ENCODE measurements at places on chromosomes 16 and 17.

- DNase-seq = peak; percentile 79
Measured at GRCh38 chr16:52191531-52192134, 355.3 kb downstream of the TOX3 start.

- DNase-seq = no peak
Measured at GRCh38 chr17:4777969-4778760, 6.5 kb downstream of the TM4SF5 start.

DNA sequence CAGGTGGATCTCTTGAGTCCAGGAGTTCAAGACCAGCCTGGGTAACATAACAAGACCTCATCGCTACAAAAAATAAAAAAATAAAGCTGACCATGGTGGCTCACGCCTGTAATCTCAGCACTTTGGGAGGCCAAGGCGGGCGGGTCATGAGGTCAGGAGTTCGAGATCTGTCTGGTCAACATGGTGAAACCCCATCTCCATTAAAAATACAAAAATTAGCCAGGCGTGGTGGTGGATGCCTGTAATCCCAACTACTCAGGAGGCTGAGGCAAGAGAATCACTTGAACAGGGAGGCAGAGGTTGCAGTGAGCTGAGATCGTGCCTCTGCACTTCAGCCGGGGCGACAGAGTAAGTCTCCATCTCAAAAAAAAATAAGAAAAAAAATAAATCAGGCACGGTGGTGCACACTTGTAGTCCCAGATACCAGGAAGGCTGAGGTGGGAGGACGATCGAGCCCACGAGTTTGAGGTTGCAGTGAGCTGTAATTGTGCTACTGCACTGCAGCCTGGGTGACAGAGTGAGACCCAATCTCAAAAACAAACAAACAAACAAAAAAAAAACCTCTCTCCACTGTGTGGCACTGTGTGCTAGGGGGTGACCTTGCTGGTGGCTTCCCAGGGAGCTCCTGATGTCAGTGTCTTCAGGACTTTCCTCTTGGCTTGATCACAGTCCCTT lies 19.8 kb upstream of the MAPK3 start:
- no peak for DNase-seq

DNA sequence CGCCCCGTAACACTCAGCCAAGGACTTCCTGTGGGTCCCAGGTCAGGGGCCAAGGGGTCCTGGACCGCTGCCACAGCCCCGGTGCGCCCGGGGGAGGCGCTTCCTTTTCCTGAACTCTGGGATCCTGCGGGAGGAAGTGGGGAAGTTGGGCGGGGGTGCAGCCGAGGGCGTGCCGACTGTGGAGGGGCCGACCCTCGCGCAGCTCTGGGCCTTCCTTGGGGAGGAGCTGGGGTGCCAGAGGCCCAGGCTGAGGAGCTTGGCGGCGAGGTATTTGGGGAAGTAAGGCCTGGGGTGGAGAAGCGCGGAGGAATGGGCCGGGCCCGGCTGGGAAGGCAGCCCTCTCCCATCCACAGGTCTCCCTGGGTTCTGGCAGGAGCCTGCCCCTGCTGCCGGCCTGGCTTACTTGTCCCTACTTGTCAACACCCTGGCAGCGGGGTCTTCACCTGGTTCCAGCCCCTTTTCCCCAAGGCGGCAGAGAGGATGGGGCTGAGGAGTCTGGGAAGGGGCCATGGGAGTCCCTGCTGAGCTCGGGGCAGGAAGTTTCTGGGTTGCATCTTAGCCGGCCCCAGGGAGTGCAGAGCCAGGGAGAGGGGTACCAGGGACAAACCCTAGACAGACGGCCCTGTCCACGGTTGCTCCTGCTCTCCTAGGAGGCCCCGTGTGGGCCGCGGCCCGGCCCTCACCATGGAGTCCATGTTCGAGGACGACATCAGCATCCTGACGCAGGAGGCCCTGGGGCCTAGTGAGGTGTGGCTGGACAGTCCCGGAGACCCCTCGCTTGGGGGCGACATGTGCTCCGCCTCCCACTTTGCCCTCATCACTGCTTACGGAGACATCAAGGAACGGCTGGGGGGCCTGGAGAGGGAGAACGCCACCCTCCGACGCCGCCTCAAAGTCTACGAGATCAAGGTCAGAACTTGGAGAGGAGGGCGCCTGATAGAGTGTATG lies 1.7 kb downstream of the TBKBP1 start:
- DNase-seq = no peak

- no peak for DNase-seq
Measured at GRCh38 chr17:35773129-35773528, 12.4 kb downstream of the C17orf50 start.

DNA sequence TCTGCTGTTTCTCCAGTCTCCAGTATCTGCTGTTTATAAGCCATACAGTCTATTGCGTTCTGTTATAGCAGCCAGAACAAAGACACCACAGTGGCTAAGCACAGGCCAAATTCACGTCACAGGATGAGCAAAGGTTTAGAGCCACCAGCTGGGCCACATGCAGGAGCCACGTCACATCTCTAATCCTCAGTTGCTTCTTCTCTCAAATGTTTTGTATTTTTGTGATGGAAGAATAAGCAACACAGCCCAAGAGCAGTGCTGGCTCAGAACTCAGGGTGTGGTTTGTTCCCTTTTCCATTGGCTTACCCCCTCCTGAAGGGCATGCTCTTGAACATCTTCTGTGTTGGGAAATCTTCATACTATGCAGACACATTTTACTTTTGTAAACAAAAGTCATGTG lies 309.4 kb upstream of the CDH5 start:
- DNase-seq = no peak

DNA sequence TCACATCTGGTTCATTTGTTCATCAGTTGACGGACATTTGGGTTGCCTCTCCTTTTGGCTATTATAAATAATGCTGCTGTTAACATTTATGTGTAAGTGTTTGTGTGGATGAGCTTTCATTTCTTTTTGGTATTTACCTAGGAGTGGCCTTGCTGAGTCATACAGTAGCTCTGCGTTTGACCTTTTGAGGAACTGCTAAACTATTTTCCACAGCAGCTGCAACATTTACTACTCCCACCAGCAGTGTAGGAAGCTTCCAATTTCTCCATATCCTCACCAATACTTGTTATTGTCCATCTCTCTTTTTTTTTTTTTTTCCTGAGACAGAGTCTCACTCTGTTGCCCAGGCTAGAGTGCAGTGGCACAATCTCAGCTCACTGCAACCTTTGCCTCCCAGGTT lies 20.7 kb upstream of the PLCG2 start:
- no peak for DNase-seq

GRCh38 chr17:34154961-34155730 lies 99.9 kb upstream of the CCL2 start:
- no peak for DNase-seq

DNA sequence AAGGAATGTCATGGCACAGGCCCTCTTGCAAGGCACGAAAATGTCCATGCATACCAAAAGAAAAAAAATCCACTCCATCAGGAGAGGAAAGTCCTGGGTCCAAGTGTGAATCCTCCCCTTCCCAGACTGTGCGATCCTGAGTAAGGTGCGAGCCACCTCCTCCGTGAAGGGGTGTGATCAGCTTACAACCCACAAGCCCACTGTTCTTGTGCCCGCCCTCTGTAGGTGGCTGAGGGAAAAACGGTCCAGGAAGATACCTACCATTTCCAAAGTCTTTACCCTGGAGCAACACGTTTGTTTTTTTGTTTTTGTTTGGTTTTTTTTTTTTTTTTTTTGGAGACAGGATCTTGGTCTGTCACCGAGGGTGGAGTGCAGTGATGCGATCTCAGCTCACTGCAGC lies 116.5 kb downstream of the ZNF423 start:
- no peak for DNase-seq

DNA sequence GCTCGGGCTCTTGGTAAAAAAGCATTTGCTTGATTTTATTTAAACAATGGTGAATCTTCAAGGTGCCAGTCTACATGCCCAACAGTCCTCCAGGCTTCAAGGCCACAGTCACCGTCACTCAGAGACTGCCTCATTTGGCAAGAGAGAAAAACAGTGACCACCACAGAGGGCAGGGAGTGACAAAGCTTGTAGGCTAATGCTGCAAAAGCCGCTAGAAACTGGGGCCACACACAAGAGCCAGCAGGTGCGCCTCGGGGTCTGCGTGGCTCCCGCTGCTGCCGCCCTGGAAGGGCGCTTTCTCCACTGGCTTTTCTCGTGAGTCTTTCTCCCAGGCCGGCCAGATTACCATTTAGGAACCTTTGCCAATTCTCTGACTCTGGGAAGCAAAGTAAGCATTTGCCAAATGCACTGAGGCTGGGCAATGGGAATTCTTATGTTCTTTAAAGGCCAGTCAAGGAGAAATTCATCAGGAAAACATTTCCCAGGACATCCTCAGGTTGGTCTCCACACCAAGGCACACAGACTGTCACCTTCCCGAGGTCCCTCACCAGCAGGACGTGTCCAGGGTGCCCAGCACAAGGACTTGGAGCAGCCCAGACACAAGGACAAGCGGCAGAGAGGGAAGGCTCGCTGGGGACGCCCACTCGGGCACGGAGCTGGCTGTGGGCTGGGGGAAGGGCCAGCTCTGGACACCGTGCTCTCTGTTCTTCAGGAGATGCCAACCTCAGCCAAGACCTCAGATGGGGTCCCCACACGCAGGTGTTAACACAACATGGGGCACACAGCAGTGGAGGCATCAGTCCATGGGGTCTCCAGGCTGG lies 12.5 kb upstream of the C16orf95 start:
- no peak for DNase-seq

GRCh38 chr16:87409153-87409552 lies 17.0 kb downstream of the MAP1LC3B start:
- no peak for DNase-seq

GRCh38 chr17:68289473-68289872 lies 1.5 kb downstream of the SLC16A6 start:
- no peak for DNase-seq

DNA sequence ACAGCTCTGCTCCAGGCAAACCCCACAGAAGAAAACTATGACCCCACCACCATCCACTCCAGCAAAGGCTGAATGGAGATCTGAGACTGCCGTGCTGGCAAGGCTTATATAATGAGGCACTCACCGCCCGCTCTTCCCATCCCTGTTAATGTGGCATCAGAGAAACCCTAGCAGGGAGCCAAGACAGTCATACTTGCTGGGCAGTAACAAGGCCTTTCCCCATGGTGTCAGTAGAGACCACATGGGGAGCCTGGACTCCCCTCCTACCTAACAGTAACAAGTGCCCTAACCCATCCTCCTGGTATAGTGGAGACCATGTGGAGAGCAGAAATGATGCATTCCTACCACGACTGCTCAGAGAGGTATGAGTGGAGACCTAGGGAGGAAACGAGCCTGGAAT lies 235.2 kb downstream of the C16orf78 start:
- no peak for DNase-seq

GRCh38 chr17:5510771-5511170 lies 24.4 kb downstream of the MIS12 start:
- DNase-seq = no peak

DNA sequence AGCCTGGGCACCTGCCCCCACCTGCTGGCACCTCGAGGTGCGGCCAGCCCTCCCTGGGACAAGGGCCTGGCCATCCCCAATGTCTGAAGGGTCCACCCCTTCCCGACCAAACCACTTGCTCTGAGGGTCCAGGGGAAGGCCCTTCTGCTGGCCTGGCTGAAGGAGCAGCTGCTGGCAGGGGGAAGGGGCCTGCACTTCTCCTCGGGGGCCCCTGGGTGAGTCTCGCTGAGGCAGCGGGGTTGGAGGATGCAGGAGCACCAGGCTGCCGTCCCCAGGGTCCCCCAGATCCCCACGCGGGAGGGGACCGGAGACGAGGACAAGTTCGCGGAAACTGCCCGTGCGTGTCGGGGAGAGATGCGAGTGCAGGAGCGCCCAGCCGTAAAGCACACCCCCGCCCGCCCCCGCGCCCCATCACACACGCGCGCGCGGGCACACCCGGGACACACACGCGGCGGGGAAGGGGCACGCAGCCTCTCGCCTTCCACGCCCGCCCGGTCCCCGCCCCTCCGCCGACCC lies 725 bp upstream of the CACNA1H start:
- no peak for DNase-seq

DNA sequence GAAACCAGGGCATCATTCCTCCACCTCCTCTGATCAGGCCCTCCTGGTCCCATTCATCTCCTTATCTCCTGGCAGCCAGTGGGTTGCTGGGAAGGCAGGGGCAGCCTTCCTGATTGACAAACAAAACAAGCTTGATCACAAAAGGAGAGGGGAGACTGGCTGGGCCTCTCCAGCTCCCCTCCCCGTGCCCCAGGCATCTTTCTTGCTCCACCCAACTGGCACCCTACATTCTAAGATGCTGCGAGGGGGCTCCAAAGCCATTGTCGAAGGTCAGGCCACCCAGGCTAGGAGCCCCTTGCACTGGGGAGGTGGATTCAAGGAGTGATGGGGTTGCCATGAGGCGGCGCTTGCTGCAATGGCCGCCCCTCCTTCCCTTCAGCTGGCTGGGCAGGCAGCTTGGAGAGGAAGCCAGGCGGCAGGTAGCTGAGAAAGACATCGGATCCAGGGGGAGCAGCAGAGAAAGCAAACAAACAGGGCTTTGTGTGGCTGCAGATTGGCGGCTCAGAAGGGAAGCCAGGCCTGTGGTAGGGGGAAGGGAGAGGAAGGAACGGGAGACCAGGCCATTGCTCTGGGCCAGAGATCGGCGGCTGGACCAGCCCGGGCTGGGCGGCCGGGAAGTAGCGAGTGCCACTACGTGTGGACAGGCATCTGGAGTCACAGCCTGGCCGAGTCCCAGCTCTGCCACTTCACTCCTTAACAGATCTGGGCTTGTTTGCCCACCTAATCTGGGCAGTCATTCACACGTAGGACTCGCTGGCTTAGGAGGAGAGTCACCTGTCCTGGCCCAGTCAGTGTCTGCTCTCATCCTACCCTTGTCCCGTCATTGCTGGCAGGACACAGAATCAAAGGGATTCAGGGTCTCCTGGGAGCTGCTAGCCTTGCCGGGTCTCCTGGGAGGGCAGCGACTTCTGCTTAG lies 12.3 kb downstream of the RAI1 start:
- DNase-seq = peak; percentile 80

GRCh38 chr17:20202141-20202621 lies 193.0 kb downstream of the SPECC1 start:
- DNase-seq = no peak

DNA sequence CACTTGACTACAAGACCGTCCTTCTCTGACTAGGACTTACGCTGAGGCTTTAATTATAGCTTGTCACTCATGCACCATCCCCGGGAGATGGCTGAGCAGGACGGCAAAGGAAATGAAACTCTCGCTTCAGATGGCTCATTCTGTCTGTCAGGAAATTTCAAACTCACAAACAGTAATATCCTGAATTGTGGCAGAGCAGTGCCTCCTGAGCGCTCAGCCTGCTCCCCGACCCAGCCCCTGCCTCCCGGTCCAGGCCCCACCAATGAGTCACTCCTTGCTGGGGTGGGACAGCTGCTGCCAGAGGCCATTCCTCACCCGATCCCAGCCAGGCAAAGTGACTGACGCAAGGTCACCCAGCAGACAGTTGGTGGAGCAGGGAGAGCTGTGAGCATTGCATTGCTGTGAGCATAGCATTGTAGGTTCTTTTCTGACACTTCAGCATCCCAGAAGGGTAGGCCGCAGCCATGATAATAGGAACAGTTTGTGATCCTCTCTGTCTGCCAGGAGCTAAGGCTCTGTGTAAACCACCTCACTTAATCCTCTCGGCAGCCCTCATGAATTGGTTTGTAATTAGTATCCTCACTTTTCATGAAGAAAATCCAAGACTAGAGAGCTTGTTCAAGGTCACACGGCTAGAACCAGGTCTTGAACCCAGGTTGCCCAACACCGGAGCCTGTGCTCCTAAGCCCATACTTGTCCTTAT lies 20.9 kb downstream of the CCDC182 start:
- DNase-seq = no peak

GRCh38 chr17:78979780-78980623 lies at the start of gene LGALS3BP:
Gene LGALS3BP, minus strand, starts transcription at chr17:78979923. Its CDS starts 2,732 bp downstream, at chr17:78977191.
- peak; percentile 82 for DNase-seq

GRCh38 chr16:19515757-19516156 lies 6.1 kb downstream of the GDE1 start:
- no peak for DNase-seq

All from NCI-H1105 (cell line).